Amniotic epithelial cell (primary cell): ENCODE measurements at places on chromosomes 3 and 15.

GRCh38 chr3:117871934-117872333, 1162.4 kb downstream of the TUSC7 start:
- DNase-seq = peak; percentile 22

DNA sequence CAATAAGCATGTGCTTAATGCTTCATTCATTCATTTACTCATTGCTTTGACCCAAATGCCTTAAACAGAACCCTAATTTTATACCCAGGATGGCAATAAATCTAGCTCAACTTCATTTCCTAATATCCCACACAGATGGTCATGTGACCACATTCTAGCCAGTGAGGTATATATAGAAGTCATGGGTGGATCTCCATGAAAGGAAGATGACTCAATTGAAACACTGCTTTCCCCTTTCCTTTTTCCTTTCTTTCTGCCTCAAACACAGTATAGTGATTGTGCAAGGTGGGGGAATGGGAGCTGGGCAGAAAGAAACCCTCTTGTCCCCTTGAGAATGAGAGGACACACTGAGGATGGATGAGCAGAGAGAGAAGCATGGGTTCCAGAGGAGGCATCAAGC, 183.5 kb upstream of the PRICKLE2 start:
- peak; percentile 59 for DNase-seq

- DNase-seq = no peak
These were observed 33.4 kb upstream of the KIF23 start for GRCh38 chr15:69380726-69381105.

- DNase-seq = peak; percentile 24
These were observed 87.4 kb upstream of the CCNL1 start for GRCh38 chr3:157247391-157247790.
